8988T (cell line): ENCODE measurements at places on chromosomes 2 and 18.

DNA sequence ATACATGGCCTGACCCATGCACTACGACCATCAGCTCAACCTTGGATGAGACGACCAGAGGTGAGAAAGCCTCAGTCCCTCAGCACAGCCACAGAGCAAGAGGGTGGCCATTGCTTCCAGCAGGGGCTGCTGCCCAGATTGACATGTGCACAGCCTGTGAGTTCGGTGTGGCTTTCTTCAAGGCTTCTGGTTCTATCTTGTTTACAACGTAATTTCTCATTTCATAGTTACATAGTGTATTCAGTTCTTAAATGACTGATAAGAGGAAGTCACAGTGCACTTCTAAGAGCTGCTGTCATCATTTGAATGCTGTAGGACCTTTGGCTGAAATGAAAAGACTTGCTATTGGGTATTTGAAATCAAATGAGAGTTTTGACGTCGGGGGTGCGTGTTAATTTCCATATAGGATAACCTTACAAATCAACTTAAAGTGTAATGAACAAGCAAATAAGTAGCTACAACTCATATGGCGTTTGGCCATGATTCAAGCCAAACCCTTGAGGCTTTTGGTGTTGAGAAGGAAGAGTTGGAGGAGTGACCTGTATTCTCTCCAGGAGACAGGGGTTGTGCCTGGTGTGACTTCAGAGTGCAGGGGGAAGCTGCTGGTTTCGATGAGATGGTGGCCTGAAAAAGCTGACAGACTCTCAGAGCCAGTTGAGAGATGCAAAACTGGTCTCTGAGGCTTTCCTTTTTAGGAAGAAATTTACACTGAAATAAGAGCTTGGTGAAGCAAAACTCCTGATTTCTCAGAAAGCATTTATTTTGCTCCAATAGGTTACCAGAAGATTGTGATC is 51.0 kb downstream of the TSHZ1 start:
- DNase-seq: no peak

- peak; percentile 96 for DNase-seq
Measured at GRCh38 chr2:240921311-240921994, 15.3 kb downstream of the CROCC2 start.

DNA sequence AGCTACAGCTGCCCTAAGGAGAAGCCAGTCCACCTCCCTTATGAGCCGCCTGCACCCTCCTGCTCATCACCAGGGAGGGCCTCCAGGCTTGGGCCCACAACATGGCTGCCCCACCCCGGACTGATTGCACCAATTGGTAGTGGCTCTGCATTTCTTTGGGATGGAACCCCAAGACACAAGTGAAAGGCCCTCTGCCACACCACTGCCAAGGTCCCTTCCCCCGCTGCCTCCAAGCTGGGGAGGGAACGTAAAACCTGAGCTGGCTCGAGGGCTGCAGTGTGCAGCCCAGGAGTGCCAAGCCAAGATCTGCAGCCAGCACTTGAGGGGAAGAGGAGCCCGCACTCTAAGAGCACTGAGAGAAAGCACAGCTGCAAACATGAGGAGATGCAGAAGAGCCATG is 97.3 kb downstream of the EFEMP1 start:
- no peak for DNase-seq

- DNase-seq: no peak
Measured at GRCh38 chr2:212154477-212154878, 384.1 kb downstream of the ERBB4 start.

DNA sequence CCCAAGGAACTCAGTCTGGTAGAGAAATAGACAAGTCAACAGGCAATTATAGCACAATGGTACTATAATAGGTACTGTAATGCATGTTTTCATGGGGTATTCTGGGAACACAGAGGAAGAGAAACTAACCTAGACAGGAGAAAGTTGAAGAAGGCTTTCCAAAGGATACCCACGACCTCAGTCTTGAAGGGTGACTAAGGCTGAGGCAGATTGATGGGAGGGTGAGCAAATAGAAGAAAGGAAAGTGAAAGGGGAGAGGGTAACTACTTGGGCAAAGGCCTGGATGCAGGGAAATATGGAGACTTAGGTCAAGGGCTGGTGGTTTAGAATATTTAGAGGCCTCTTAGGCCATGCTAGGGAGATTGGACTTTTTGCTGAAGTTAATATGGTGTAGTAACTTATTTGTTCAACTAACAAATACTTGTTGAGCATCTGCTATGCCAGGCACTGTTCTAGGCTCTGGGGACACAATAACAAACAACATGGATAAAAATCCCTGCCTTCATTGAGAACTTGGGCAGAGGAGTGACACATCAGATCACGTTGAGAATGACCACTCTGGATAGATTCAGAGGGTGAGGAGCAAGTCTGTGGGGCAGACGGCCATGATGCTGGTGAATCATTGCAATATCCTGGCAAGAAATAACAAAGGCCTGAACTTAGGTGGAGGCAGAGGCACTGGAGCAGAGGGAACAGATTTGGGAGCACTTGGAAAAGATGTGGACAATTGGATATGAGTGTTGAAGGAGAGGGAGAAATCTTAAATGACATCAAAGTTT is 56.4 kb downstream of the PLB1 start:
- DNase-seq: no peak

GRCh38 chr18:76396792-76397191 is 98.2 kb downstream of the ZNF516 start:
- DNase-seq: no peak

DNA sequence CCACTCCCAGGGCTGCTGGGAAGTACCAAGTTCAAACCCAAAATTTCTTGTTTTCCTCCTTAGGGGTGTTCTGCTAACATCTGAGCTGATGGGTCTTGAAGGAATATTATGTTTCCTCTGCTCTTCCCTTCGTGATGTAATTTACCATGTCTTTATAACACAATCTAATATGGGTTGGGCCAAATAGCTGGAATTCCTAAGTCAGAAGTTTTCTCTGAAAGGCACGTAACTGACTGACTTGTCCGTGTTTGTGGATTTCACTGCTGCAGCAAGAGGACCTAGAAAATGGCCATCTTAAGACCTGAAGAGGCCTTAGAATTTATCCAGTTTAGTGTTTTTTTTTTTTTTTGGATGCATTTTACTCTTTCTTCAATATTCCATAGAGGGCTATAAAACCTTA is 256.7 kb downstream of the DCDC2C start:
- no peak for DNase-seq

GRCh38 chr2:110157153-110157793 is 41.7 kb upstream of the MALL start:
- no peak for DNase-seq

- DNase-seq: no peak
Measured at GRCh38 chr2:128500138-128500800, 181.6 kb upstream of the HS6ST1 start.

DNA sequence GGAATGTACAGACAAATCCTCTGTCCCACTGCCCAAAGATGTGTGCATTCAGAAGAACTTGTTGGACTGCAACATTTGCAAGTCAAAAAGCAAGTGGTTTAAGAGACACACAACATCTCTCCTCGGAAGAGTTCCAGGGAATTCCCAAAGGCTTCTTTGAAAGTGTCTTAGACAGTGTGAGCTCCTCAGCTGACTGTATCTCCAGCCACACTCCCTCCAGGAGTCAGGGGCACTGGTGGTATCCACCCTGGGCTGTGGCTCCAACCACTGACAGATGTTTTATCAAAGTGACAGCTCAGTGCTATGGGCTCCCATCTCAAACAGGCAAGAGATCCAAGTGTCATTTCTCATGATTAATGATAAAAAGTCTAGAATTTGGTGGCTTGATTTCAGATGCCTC is 48.5 kb downstream of the ALK start:
- DNase-seq: no peak

DNA sequence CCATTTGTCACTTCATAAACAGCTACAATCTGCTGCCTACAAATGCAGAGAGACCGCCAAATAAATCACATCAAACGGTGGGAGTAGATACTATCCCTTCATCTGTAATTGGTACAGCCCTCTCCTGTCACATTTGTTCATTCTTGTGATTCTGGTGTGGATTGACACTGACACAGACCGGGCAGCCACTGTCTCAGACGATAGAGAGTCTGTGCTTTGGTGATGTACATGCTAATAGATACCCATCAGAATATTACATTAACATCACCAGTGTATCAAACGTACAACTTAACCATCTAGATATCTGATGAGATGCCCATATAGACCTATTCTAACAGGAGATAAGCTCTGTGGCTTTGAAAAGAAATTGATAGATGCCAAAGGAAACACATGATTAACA is 419.7 kb upstream of the ZEB2 start:
- no peak for DNase-seq

- DNase-seq: no peak
Measured at GRCh38 chr18:21056545-21056944, 55.1 kb downstream of the ROCK1 start.

DNA sequence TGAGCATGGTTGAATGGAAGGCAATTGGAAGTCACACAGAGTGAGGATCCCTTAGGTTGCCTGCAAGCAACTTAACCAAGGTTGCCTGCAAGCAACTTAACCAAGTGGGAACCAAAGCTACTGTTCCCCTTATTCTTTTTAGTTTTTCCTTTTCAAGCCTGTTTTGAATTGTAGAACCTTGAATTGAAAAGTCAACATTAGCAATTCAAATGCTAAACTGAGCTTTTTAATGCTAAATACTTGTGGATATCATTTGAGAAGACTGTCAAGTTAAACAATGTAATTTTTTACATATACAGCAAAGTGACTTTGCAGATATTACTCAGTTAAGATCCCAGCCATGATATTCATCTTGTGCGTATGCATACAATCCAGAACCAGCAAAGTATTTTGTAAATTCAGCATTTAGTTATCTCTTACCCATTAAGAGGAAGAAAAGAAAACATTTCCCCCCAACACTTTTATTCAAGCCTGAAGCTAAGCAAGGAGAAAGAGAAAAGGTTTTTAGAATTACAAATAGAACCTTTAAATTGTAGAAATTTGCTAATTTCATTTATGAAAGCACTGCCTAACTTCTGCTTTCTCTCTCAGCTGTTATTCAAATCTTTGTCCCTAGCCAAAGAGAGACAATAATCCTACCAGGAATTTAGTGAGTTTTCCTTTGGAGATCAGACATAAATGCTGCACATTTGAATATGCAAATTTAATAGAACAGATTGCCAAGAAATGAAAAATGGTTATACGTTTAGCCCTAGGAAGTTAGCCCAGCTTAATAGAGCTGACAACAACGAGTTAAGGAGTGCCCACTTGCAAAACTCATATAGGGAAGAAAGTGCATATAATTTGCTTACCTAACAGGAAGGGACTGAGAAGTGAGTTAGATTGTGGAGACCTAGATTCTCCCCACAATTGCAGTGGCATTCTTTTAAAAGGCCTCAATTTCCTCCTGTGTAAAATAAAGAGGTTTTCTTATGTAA is 643.2 kb upstream of the PIK3C3 start:
- no peak for DNase-seq

DNA sequence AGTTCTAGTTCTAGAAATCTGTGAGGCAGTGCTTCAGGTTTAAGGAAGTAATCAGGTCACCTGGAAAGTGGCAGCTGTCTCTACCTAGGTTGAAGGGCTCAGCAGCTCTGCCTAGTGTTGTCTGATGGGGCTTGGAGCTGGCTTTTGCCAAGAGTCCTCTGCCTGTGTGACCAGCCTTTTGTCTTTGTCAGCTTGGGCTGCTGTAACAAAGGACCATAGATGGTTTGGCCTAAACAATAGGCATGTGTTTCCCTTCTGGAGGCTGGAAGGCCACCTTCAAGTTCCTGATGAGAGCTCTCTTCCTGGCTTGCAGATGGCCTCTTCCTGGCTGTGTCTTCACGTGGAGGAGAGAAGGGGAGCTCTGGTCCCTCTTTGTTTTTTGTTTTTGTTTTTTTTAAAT is 13.3 kb downstream of the UBE2F start:
- DNase-seq: no peak

DNA sequence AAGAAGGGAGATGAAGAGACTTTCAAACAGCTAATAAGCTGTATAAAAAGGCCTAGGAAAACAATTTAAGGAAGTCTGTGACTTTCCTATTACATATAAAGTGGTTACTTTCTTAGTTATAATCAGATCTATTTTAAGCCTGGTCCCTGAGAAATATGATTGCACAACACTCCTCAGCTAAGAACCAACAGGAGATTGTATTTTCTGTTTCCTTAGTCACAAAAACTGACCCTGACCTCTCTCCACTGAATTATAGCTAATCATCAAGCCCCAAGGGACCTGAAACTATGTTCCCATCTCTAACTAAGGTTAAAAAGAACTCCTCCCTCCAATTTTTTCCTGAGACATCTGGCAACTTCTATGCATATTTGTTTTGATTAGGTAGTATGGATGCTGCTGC is 106.9 kb downstream of the ROCK1 start:
- no peak for DNase-seq

- DNase-seq: no peak
Measured at GRCh38 chr18:48656176-48656575, 117.3 kb downstream of the CTIF start.

DNA sequence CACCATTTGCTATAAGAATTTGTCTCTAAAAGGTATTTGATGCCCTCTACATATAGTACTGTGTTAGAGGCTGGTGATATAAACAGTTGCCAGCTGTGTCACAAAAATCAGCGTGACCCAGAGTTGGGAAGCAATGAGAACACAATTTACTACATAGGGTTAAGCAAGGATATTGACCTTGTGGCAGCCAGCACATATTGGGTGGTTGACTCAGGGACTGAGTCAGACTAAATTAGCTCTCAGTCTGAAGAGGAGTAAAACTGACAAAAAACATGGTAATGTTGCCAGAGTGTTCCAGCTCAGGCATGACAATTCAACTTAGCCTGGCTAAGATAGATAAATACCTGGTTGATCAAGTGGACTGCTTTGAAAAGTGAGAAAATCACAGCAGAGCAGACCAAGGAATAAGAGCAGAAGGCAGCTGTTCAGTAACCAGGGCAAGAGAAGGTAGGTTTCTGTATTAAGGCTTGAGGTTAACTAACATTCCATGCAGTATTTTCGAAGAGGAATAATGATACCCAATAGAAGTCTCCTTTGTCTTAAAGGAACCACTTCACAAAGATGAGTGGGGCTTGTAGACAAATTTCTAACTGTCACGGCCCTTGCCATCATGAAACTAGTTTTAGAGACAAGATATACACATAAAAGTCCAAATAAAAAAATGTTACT is 108.2 kb upstream of the ERBB4 start:
- no peak for DNase-seq

DNA sequence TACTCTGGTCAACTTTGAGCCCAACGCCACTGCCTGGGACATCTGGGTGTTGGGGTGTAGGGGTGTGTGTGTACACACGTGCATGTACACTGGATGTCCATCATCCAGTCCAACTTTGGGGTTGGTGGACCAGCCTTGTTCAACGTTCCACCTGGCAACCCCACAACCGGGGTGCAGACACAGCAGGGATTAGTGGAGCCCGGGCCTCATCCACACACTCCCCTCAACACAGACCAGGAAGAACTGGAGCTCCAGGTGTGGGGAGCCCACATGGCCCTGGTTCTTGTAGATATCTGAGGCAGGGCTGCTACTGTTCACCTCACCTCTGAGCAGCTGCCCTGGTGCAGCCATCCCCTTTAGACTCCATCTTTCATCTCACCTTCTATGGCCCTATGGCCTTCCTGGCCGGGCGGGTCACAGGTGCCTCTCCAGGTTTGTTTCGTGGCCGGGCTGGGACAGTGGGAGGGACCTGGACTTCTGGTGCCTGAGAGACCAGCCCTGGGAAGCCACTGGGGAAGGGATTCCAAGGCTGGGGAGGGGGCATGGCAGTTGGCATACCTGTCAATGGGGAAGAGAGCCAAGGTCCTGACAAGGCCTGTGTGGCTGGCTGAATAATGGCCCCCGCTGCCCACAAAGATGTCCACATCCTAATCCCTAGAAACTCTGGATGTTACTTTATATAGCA is 7.5 kb downstream of the NEU2 start:
- no peak for DNase-seq

- no peak for DNase-seq
Measured at GRCh38 chr2:222025881-222026271, 272.9 kb downstream of the PAX3 start.
